ENCODE measurements at places on chromosomes 5 and 9. TPM values are rescaled to one million over a fixed set of nuclear protein-coding genes. Genes with fewer than 3 reads are reported as not detected.

GRCh38 chr5:50440651-50441492, at the start of gene EMB:
TSS of gene EMB (minus strand) at chr5:50441288. CDS start at chr5:50441151, 137 bp downstream.
- DNase-seq, result peak; percentile 23

GRCh38 chr9:127546125-127546832, 65.8 kb upstream of the STXBP1 start:
- no peak for DNase-seq

- DNase-seq, result no peak
Observed at GRCh38 chr9:16180546-16180945, 627.7 kb downstream of the CCDC171 start.

GRCh38 chr9:135117281-135117680, 29.8 kb downstream of the OLFM1 start:
- DNase-seq, result no peak

DNA sequence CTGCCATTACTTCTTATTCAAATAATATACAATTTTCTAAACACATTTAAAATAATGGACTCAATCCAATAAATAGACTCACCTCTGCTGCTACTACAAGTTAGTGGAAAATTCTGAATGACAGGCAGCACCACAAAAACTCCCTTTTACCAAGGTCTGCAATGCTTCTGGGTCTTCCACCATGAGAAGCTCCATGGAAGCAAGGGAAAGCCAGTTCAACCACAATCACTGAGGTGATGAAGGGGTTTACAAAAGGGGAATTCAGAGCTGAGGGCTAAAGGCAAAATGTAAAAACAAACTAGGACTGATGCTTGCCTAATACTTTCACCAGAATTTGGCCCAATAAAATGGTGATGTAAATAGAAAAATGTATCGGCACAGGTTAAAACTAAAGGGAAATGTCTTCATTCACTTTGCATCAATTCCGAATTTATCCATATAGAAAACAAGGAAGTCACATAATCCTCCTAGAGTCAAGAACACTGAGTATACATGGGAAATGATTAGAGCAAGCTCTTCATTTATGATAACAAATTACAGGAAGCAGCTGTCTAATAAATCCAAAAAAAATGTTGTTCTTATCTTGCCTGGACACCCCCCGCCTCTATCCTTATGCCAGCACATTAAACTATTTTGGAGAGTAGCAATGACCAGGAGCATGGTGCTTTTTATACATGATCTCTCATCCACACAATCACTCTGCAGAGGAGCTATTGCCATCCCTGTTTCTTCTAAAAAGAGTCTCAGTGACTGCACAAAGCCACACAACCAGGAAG, 66.3 kb upstream of the NFIB start:
- DNase-seq, result no peak

DNA sequence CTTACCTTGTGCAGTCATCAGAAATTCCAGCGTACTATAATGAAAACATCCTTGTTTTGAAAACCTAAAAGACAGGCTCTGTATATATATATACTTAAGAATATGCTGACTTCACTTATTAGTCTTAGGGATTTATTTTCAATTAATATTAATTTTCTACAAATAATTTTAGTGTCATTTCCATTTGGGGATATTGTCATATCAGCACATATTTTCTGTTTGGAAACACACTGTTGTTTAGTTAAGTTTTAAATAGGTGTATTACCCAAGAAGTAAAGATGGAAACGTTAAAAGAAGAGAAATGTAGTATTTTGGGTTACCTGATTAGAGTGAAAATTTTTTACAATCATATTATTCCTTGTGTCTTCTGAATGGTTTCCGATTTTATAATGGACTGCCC, 131.4 kb downstream of the CDH6 start:
- DNase-seq, result no peak

- DNase-seq, result no peak
Observed at GRCh38 chr9:128204858-128205257, 1.7 kb downstream of the DNM1 start.

The MARCHF3 gene
- 5.3 TPM for total RNA-seq

The PFN3 gene
- not detected for total RNA-seq

The SRD5A1 gene
- 90.3 TPM for total RNA-seq

The CDKN2B-AS1 gene
- 1.1 TPM for total RNA-seq

The BTNL8 gene
- total RNA-seq, result not detected

The DCAF12 gene
- 26.5 TPM for total RNA-seq

Measured in esophagus squamous epithelium (tissue), 5 donors.